ENCODE measurements at places on chromosomes 12 and 14. TPM values are rescaled to one million over a fixed set of nuclear protein-coding genes. Genes with fewer than 3 reads are reported as not detected.

The PLEK2 gene
- total RNA-seq: 2.9 TPM

GRCh38 chr14:23071921-23072539, 14.7 kb upstream of the CDH24 start:
- no peak for DNase-seq
- no peaks in the 10 kb centered on the region for H3K27me3 ChIP-seq

- no peaks in the 10 kb centered on the region for H3K4me1 ChIP-seq
- H3K27me3 ChIP-seq: no peaks in the 10 kb centered on the region
- no peaks in the 10 kb centered on the region for H3K36me3 ChIP-seq
- no peak overlapping the region for H3K4me3 ChIP-seq
- H3K27ac ChIP-seq: no peak overlapping the region
- DNase-seq: no peak
These were observed 33.7 kb upstream of the NUBPL start for GRCh38 chr14:31527546-31527945.

DNA sequence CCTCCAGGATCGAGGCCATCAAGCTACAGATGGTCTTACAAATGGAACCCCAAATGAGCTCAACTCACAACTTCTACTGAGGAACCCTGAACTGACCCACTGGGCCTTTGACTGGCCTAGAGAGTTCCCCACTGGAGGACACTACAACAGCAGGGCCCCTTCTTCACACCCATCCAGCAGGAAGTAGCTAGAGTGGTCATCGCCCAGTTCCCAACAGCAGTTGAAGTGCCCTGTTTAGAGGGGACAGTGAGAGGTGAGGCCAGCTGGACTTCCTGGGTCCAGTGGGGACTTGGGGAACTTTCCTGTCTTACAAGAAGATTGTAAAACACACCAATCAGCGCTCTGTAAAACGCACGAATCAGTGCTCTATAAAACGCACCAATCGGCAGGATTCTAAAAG, 247.9 kb upstream of the BTG1 start:
- H3K36me3 ChIP-seq: no peaks in the 10 kb centered on the region
- H3K4me3 ChIP-seq: no peak overlapping the region

DNA sequence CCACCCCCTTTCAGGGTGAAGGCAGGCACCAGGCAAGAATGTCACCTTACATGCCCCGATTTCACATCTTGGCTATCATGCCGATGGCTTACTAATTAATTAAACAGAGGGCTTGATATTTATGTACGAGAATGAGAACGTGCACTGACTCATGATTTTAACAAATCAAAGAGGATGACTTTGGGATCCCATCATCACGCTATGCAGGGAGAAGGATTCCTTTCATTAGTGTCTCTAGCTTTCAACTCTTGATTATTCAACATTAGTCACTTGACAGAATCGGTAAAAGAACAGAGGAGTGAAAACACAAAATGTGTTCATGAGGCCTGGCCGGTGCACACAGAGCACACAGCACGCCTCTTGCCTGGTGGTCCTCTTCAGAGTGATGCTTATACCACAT, 80.6 kb downstream of the PRKAB1 start:
- no peak for DNase-seq
- peaks cover 50% of the 10 kb centered on the region for H3K36me3 ChIP-seq
- no peak overlapping the region for H3K27ac ChIP-seq
- H3K4me1 ChIP-seq: no peaks in the 10 kb centered on the region
- no peak overlapping the region for H3K4me3 ChIP-seq
